GM12865 (cell line): ENCODE measurements at places on chromosomes 13 and 19.

- peak; percentile 37 for DNase-seq
Observed at GRCh38 chr13:92187378-92187989, 789.1 kb downstream of the GPC5 start.

DNA sequence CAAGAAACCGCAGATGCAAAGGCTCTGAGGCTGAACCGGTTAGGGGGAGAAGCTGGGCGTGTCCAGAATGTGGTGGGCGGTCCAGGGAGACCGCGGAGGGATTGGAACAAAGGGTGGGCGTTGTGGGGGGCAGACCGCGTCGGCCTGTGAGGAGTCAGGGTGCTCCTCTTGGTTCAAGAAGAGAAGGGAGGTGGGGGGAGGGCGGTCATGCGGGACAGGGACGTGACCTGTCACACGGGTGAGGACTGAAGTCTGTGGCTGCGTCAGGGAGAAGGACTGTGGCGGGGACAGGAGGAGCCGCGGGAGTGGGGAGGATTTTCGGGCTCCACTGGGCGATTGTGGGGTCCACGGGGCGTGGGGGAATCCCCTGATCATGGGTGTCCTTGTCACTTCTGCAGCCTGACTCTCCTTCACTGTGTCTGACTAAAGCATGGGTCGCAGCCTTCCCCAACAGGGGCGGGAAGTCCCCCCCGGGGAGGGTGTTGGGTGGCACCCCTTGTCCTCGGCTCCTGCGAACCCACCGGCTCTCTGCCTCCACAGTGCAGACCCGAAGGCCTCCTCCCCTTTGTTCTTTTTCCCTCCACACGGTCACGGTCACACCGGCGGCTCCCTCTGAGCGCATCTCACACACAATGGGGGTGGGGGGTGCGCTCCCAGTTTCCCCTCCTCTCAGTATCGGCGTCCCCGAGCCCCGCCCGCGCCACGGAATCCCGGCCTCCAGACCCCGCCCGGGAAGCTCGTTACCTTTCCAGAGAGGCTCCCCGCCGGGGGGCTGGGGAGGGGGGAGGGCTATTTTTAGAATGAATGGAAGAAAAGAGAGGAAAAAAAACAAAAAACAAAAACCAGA is 16.4 kb upstream of the KCNN1 start:
- no peak for DNase-seq

DNA sequence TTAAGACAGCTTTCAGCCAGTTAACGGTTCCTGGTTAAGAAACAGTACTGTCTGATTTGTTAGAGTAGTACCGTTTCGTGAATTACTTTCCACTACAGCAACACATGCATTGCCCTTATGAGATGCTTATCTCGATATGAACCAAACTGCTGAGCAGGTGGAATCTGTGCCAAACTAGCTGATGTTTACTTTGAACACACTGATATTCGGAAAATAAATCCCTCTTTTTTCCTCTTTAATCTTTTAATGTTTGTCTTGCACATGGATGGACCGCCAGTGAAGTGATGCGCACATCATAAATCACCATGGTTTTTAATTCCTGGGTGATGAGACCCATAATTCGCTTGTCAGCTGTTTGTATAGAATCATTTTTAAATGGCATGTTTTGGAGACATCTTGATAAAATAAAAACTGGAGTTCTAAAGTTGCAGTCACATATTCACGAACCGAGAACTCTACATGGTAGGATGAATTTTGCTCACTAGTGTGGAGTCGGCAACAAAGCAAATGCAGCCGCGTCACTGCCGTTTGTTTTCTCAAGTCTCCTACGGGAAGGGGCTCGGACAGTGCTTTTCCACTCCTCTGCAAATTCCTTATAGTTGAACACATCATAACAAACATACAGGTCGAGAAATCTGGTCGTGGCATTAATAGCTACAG is 1.1 kb downstream of the GJA3 start:
- no peak for DNase-seq

GRCh38 chr13:46721054-46721453 is 75.9 kb downstream of the ESD start:
- DNase-seq, result peak; percentile 53

DNA sequence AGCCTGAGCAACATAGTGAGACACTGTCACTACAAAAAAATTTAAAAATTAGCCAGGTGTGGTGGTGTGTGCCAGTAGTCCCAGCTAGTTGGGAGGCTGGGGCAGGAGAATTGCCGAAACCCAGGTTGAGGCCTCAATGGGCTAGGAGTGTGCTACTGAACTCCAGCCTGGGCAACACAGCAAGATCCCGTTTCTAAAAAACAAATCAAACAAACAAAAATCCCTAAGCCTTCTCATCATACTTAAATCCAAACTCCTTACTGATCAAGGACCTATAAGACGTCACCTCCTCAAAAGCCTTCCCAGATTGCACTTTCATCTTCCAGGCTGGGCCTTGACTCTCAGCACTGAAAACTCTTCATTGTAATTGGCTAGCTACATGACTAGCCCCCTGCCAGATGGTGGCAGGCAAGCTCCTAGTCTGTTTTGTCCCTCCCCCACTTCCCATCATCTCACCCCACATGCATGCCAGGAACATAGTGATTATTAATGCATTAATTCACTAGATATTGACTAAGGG is 17.5 kb upstream of the NANOS3 start:
- DNase-seq, result no peak

- no peak for DNase-seq
Observed at GRCh38 chr19:53989600-53990533, 1.6 kb upstream of the CACNG6 start.

- no peak for DNase-seq
Observed at GRCh38 chr13:67792151-67792676, 562.1 kb upstream of the PCDH9 start.

DNA sequence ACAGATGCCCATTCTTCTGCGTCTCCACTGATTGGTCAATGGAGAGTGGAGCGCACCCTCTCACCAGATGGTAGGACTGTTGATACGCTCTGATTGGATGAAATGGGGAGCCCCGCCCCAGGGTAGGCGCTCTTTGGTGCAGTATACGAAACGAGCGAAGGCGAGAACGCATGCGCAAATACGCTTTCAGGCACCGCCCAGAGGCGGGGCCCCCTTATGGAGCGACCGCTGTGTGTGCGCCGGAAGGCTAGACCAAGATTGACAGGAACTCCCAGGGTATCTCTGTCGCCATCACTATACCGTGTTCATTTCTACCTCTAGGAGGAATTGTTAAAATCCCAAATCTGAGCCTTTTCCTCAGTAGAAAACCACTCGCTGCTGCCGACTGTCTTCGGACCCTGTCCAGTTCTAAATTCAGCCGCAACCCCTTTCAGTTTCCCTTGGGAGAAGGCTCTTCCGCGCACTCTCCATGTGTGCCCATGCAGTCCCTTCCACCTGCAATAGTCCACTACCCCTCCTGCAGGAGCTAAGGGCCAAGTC is 720 bp upstream of the HNRNPL start:
- DNase-seq, result no peak

- DNase-seq, result no peak
Observed at GRCh38 chr13:78054157-78054556, 135.5 kb upstream of the EDNRB start.

- no peak for DNase-seq
Observed at GRCh38 chr13:94707400-94708021, 4.8 kb downstream of the SOX21 start.

DNA sequence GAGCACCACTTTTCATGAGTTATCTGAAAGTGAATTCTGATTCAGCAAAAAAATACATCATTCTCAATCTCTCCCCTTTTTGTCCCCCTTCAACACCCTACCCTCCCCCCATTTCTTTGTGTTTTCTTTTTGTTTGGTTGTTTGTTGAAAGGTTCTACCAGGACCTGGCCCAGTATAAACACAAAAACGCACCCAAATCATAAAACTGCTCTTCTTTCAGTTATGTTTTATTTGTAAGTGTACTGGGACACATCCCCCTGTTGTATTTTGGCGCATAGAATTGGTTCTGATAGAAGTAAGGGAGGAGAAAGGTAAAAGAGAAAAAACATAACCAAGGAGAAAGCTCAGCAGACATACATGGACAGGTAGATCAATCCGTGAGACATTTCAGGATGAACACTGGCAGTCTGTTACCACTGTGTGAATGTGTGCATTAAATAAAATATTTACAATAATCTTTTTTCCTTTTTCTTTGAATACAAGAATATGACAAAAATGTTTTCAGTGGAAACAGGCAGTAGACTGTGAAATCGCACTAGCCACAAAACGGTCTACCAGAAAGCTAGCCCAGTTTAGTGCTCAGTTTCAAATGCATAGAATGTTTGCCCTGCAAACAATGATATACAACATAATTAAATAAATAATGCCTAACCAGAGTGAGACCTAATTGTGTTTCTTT is 4.2 kb downstream of the POU4F1 start:
- no peak for DNase-seq

GRCh38 chr13:57375876-57376275 is 208.9 kb downstream of the PRR20E start:
- DNase-seq, result no peak

GRCh38 chr13:100490692-100491091 is 97.9 kb downstream of the GGACT start:
- DNase-seq, result no peak

GRCh38 chr13:21035498-21035897 is 25.9 kb downstream of the LATS2 start:
- no peak for DNase-seq

- DNase-seq, result no peak
Observed at GRCh38 chr13:68550330-68550729, 1320.2 kb upstream of the PCDH9 start.

- no peak for DNase-seq
Observed at GRCh38 chr13:100707818-100708740, 33.5 kb upstream of the TMTC4 start.

DNA sequence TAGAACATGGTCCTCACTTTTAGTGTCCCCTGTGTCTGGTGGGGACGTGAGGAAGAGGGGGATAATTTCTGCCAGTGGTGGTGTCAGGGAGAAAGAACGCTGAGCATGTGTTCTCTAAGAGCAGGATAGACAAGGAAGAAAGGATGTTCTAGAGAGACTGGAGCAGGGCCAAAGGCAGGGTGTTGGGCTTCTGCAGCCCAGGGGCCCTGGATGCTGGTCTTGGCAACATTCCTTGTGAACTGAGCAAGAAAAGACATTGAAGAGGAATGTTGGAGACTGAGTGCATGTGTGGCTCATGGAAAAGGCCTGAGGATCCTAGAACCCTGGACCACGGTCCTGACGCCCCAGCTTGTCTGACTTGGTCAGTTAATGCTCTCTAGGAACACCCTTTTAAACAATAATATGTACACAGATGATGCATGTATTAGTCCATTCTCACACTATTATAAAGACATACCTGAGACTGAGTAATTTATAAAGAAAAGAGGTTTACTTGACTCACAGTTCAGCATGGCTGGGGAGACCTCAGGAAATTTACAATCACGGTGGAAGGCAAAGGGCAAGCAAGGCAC is 33.6 kb upstream of the SLC10A2 start:
- no peak for DNase-seq

GRCh38 chr19:45817725-45818301 is 2.7 kb upstream of the RSPH6A start:
- no peak for DNase-seq

DNA sequence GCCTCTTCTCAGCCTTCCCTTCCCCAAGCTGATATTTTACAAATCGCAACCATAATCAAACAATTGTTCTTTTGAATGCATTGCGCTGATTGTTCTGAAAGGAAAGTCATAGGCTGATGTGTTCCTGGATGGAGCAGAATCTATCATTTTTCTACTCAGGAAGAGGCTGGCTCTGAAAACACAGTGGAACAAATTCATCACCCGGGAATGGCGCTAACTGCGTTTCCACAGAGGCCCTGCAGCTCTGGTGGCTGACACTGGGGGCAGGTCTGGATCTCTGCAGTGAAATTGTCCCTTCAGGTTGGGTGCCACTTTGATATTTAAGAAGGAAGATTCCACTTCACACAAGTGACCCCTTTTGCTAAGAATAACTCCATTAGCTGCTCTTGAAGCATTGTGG is 1060.8 kb downstream of the UQCRFS1 start:
- DNase-seq, result no peak

DNA sequence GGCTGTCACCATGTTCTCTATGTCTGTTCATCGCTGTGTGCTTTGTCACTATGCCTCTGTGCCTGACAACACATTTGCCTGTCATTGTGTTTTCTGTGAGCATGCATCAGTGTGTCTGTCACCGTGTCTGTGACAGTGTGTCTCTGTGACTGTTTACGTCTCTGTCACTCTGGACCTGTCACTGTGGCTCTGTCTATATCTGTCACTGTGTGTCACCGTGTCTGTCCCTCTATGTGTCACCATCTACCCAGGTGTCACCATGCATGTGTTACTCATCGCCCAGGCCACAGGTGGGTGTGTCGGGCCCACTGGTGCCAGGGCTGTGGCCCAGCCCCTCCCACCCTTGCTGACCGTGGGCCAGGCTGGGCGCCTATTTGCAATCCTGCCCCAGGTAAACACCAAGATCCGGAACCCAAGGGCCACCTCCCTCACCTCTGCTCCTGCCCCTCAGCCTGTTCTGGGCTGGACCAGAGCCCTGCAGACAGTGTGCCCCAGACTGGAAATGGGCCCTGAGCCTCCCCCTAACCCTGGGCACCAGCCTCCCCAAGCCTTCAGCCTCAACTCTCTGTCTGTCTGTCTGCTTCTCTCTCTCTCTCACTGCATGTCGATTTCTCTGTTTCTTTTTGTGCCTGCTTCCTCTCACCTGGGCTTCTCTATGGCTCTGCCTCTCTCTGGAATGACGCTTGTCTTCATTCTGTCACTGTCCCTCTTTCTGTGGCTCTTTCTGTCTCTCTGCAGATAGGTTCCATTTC is 7.7 kb downstream of the IRF2BP1 start:
- DNase-seq, result no peak

DNA sequence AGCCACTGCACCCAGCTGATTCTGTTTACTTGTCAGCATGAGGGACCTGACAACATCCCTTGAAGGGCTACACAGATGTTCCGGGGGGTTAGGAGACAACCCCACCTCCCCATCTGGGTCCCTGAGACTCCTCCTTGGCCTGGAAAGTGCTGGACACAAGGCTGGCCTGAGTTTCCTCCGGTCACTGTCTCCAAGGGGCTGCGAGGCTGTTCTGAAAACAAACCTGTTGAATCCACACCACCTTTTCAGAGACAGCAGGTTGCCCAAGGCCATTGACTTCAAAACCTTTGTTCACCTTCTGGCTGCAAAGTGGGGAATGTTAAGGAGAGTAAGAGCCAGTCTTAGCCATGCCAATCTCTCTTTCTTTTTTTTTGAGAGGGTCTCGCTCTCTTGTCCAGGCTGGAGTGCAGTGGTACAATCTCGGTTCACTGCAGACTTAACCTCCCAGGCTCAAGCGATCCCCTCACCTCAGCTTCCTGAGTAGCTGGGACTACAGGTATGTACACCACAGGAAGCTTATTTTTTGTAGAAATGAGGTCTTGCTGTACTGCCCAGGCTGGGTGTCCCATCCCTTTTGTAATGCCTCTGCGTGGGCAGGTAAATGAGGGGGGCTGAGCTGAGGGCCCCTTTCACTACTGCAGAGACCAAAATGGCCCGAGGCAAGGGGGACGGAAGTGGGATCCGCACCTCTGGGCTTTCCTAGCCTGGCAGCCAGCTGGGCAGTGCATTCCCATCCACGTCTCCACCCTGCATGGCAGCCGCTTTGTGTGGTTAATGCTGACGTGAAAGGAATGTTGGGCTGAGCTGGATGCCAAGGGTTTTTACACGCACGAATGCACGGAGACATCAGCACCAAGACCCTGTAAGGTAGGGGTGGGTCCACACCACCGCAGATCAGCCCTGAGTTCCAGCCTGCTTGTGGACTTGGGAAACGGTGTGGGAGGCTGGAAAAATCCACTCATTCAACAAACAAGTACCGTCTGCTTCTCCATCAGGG is 1.9 kb upstream of the ZNF628 start:
- DNase-seq, result no peak
